Thyroid gland (tissue), 4 donors: ENCODE measurements at places on chromosomes 1 and 21. TPM values are rescaled to one million over a fixed set of nuclear protein-coding genes. Genes with fewer than 3 reads are reported as not detected.

Gene MLLT11
- 0.98 TPM for total RNA-seq

GRCh38 chr1:152626744-152627143 is 3.8 kb upstream of the LCE3A start:
- no peak for DNase-seq

DNA sequence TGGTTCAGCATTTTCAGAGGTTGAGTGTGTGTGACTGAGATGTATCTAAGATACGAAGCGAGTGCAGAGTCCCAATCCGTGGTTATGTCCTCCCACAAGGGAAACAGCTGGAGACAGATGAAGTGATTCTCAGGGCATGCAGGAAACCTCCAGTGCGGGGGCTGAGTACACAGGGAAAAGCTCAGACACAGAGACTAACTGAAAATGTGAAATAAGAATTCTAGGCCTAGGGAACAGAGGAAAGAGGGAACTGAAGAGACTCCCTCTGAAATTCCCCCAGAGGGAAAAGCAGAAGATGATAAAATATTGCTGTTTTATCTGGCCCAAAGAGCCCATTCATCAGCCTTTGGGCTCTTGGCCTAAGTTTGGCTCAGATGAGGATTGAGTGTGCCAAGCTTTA is 116.8 kb downstream of the LRRC53 start:
- no peak for DNase-seq

Gene SFN
- total RNA-seq, result not detected

DNA sequence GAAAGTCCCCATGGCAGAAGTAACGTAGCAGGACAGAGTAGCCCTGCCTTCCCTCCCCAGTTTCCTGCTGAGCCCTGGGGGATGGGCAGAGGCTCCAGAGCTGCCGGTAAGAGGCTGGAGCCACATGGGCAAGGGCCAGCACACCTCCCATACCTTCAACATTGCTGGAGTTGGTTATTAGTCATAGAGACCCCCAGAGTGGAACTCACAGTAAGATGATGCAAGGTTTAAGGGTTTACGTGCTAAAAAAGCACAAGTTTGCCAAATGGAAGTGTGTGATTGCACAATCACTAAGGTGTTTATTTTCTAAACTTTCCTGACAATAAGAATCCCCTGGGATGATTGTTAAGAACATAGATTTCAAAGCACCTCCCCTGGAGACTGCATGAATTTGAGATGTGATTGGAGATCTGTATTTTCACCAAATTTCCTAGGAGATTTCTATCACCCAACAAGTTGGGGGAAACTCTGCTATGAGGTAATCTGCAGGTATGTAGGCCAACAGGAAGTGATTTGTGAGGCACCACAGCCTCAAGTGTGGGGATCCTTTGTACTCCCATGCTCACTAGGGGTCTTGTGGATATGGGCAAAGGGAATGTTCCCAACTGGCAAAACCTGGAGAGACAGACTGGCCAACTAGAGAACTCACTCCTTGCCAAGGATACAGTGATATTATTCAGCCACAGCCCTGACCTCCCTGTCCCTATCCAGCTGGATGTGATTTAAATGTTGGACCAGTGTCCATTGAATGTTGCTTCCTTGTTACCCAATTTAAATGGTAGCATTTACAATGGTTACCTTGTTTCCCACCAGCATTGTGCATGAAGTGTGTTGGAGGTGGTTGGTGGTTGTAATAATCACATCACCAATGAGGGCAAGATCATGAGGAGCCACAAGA is 37.1 kb upstream of the CSF1 start:
- DNase-seq, result peak; percentile 31

- DNase-seq, result no peak
Measured at GRCh38 chr1:12553963-12554362, 64.0 kb downstream of the DHRS3 start.

DNA sequence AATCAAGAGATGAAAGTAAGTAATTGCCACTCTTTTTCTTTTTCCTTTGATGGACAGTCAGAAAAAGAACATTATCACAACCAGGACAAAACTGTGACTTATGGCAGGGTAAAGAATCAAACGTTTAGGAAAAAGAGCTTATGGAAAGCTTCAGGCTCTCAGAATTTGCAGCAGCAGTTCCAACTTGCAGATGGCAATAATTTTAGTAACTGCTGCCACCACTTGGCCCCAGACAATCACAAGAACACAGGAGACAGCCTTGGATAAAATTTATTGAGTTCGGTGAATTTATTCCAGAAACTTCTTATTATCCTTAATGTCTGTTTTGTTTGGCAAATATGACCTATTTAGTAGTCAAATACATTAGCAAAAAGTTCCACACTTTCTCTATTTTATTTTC is 804.4 kb downstream of the BRINP3 start:
- DNase-seq, result no peak

DNA sequence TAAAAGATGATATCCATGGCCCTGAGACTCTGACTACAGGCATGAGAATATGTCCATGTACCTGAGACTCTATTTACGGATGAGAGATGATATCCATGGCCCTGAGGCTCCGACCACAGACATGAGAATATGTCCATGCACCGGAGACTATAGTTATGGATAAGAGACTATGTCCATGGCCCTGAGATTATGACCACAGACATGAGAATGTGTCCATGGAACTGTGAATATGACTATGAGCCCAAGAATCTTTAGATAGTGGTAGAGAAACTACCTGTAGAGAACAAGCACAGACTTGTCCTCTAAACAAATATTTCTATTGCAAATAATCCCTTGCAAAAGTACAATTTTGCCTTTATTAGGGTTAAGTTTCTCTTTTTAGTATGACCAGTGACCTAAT is 263.2 kb downstream of the PCP4 start:
- DNase-seq, result no peak

DNA sequence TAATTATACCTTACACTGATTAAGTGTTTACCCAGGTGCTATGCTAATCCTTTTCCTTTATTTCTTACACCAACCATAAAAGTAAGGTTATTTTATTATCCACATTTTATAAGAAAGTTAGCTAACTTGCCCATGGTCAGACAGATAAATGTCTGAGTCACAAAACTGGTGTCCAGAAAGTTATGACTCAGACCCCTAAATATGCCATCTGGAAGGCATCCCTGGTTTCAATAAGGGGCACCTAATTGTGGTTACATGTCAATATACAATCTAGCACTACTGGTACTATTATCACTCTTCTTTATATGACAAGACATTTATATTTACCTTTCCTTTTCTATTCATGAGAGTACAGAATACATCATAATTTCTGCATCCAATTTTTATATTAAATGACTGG is 496.5 kb upstream of the ADGRL2 start:
- DNase-seq, result no peak

Gene SOD1
- total RNA-seq, result 208 TPM

- DNase-seq, result no peak
Measured at GRCh38 chr1:90007979-90008404, 13.1 kb downstream of the ZNF326 start.

Gene RORC
- total RNA-seq, result 32.1 TPM

DNA sequence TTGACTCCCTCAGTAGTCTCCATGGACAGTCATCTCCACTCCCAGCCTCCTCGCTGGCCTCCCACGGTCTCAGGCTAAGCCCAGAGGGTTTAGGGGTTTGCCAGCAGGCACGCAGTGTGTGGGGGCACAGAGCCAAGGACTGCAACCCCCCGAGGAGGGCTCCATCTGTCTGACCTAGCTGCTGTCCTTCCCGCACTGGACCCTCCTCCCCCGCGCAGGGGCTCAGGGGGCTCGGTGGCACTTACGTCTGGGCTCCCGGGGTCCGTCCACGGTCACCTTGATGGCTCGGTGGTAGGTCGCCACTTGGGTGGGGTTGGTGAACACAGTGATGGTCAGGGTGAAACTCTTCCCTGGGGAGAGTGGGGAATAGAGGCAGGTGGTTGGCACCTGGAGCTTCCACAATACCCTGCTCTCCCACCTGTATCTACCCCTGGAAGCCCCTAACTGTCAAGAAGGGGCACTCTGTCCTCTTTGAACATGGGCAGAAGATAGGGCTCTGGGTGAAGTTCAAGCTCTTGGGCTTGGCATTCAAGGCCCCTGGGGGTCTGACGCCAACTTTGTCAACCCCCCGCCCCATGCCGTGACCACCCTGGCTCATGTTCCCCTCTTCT is 11.0 kb downstream of the RUNX3 start:
- no peak for DNase-seq

DNA sequence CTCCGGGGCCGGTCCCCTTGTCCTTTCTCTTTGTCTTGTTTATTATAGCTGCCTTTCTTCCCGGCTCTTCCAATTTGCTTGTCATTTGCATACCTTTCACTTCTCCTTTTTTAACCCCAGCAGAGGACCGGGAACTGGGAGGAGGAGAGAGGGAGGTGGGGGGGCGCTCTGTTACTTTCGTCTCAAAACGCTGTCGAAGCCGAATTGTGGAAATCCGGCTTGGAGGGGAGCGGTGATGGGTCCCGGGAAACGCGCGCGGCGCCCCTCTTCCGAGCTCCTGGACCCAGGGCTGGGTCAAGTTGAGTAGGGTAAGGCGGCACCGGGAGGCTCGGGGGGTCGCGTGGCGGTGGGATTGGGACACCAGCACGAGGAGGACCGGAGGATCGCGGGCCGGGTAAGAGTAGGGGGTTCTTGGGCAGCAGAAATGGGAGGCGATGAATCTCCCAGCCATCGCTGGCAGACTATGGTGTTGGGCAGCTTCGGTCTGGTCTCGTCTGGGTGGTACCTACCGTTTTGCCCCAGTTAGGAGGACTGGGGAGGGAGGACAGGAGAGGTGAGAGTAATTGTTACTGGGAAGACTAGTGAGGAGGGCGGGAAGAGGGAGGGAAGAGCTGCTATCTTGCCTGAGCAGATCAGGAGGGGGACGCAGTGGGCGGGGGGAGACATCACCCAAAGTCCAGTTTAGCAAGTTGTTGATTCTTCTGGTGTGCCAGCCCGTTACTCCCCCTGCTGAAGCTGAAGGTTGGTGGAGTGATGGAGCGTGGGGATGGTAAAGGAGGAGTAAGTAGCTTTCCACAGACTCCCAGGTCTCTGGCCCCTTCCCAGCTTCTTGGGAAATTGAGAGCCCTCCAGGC is 1.5 kb downstream of the PROX1 start:
- peak; percentile 86 for DNase-seq

- DNase-seq, result no peak
Measured at GRCh38 chr1:26315874-26316850, 1.6 kb upstream of the CD52 start.
